ENCODE measurements at places on chromosomes 1 and 21. TPM values are rescaled to one million over a fixed set of nuclear protein-coding genes. Genes with fewer than 3 reads are reported as not detected.

RGS8 gene
- not detected for total RNA-seq

FNBP1L gene
- 29.9 TPM for total RNA-seq

PAPPA2 gene
- total RNA-seq = 15.4 TPM

TPR gene
- 96.5 TPM for total RNA-seq

ACKR1 gene
- not detected for total RNA-seq

FCN3 gene
- total RNA-seq = not detected

SPSB1 gene
- total RNA-seq = 40.6 TPM

TAGLN2 gene
- 379 TPM for total RNA-seq

DNASE2B gene
- total RNA-seq = not detected
